ENCODE measurements at places on chromosomes 16 and 17.

GRCh38 chr17:47791025-47791424, 30.6 kb downstream of the OSBPL7 start:
- no peak for DNase-seq

DNA sequence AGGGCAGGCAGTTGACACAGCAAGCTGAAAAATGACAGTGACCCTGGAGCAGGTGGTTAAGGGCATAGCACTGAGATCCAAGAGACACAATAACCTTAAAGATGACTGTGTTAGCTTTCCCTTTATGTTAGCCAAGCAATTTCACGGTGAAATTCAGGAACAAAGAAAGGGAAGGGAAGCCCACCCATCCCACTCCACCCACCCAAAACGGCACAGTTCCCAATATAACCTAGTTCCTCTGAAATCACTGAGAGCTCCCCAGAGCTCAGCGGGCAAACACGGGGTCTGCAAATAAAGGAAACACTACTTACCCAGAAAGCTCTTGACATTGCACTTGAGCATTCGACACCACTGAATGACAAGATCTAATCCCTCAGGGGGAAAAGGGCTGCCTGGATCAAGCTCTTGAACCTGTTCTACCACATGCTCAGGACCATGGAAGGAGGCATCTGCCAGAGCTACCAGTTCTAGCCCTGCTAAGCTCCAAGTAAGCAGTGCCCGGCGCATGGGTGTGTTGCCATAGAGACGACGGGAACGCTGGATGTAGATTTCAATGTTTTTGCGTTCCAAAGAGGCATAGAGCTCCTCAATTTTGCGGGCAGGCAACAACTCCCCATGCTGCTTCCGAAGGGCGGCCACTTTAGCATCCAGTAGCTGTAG, 10.6 kb downstream of the BLTP2 start:
- DNase-seq: no peak

DNA sequence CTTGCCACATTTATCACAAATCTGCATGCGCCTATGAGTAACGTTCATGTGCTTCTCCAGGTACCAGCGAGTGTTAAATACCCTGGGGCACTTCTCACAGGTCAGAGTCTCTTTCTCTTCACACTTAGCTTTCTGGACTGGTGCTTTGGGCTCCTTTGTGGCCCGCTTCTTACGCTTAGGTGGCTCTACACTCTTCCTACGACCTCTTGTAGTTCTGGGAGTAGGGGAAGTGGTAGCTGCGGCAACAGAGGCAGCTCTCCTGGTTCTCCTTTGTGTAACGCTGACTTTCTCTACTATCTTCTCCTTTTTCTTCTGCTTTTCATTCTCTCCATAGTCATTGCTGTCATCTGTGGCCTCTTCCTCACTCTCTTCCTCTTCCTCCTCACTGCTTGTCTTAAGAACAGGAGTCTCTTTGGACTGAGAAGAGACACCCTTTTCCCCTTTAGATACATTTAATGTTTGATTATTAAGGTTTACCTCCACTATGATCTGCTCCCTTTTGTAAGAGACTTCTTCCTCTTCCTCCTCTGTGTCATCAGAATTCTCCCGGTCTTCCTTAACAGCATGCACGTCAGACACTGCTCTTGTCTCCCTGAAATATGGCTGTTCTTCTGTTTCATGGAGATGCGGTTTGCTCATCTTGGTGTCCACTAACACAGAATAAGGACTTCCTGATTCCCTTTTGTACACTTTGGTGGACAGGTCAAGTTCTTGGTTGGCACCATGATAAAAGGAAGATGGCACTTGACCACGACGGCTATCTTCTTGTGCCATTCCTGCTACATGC, 45.0 kb downstream of the ZNF652 start:
- no peak for DNase-seq

DNA sequence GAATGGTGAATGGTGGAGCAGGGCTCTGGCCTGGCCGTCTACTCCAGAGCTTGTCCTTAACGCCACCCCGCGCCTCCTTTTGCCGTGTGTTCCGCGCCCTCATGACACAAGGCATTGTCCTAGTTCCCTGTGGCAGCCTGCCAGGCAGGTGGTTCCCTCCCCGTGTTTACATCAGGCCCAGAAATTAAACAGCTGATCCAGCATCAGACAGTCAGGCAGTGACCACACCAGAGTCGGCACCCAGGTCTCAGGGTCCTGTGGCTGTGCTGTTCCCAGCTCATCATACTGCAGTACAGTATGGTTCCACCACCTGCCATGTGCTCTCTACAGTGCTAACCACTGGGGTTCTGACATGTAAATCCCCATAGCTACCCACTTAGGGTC, 119.7 kb downstream of the RAB11FIP4 start:
- DNase-seq: no peak
